ENCODE measurements at places on chromosomes 7 and 10.
A peak's percentile ranks its signal among the peaks of the same experiment; 100 is the strongest.

DNA sequence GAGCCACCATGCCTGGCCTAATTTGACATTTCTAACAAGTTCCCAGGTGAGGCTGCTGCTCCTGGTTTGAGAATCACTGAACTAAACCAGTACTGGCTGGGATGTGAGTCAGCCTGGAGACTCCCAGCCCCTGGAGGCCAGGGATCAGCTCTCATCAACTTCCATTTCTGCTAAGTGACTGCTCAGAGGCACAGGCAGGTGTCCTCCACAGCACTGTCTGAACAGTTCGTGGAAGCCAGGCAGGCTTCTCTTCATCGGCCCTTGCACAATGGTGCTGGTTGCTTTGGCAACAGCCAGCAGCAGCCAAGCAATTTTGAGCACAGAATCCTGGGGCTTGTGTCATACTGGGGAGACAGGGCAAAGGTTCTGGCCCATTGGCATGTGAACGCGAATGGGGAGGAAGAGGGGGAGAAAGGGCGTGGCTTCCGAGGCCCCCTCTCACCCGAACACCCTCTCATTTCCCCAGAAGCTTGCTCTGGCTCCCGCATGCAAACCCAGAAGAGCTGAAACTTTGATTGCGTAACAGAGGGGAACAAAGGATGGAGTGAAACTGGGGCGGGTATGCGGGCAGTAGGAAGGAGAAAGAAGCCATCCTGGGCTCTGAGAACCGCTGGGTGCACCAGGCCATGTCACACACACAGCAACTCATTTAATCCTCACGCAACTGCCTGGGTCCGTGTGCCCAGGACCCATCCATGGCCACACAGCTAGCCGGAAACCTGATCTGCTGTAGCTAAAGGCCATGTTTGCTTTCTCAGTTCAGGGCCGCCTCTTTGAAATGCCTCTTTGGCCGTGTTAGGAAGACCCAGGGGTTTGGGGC is 9.0 kb upstream of the POR start:
- DNase-seq = peak; percentile 41

DNA sequence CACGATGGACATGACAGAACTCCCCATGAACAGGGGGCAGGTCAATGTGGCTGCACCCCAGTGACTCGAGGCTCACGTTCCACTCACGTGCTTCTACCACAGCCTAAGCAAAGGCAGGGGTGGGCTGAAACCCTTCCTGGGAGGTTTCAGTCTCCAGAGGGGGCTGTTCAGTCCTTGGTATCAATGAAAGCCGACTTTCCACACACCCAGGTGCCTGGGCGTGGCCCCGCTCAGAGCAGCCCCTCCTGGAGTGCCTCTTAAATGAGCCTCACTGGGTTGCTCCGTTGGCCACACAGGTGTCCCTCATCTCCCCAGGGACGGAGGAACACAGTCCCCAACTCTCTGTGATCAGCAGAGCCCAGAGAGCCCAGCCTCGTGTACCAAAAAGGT is 90.5 kb upstream of the PDGFA start:
- DNase-seq = no peak

- no peak for DNase-seq
Measured at GRCh38 chr7:73387908-73388414, 45.6 kb upstream of the FZD9 start.

GRCh38 chr10:116353817-116354216 is 29.6 kb downstream of the CCDC172 start:
- DNase-seq = no peak

GRCh38 chr10:49058463-49059255 is 56.7 kb downstream of the VSTM4 start:
- no peak for DNase-seq

GRCh38 chr10:74275755-74276290 is 124.8 kb downstream of the ADK start:
- no peak for DNase-seq

GRCh38 chr10:112672706-112673105 is 225.7 kb downstream of the VTI1A start:
- no peak for DNase-seq

- no peak for DNase-seq
Measured at GRCh38 chr10:132381741-132382140, 15.3 kb upstream of the PWWP2B start.

- DNase-seq = no peak
Measured at GRCh38 chr10:100183481-100183880, 2.3 kb downstream of the ERLIN1 start.

DNA sequence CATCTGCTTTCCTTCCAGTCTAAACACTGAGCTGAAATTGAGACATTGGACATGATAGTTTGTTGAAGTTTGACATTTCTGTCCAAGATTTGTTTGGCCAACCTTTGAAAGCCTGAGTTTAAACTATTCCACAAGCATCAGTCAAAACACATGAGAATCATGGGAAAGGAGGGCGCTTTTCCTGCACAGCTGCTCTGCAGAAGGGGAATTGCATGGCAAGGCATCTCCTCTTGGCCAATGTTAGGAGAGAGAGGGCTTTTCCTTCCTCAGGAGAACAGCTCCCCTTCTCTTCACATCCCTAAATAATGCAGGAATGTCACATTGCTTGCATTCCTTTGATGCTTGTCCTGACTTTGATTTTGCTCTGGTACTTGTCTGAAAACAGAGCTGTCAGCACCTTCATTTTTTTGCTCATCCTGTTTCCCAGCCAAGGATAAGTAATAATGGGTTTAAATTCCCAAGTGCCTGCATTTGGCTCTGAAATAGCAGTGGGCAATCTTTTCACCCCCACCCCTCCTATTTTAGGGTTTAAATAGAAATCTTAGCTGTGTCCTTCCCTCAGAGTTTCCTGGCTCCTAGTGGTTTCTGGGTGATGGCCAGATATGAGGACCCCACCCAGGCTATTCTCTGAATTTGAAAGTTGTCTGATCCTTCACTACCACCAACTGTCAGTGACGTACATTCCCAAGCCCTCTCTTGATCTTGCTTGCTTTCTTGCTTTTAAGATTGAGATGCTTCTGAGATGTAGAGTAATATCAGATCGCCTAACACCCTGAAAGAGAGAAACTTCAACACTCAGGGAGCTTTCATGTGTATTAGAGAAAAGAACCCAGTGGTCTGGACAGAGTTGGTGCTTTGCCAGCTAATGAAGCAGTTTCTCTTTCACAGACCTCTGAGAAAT is 75.2 kb upstream of the NPVF start:
- no peak for DNase-seq

DNA sequence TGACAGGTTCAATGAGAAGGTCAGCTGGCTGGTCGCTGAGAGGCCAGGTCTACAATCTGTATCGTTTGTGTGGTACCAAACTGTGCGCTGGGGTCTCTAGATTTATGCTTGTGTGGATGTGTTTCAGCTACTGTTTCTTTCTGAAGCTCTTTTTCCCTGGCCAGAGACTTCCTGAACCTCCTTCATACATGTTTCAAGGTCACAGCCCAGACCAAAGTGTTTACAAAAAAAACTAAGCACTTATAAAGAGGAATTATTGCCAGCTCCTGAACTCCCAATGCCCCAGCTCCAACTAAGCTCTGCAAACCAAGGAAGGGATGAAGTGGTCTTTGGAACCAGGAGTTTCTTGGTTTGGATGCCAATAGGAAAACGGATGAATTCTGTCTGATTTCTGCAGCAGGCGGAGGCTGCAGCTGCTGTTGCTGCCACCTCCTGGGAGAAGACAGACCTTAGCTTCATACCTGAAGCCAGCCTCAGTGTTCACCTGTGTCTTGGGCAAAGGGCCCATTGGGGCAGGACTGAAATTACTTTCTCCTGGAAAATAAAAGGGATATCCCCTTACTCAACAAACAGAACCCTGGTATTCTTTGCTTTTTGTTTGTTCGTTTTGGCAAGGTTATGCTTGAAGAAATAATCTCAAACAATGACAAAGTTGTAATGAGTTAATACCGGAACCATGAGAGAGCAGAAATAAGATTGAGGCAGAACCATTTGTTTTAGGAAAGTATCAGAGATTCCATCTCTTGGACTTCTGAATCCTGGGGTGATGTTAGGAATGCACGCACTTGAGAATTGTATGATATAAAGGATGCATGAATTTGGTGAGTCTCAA is 24.6 kb upstream of the MKLN1 start:
- DNase-seq = no peak

DNA sequence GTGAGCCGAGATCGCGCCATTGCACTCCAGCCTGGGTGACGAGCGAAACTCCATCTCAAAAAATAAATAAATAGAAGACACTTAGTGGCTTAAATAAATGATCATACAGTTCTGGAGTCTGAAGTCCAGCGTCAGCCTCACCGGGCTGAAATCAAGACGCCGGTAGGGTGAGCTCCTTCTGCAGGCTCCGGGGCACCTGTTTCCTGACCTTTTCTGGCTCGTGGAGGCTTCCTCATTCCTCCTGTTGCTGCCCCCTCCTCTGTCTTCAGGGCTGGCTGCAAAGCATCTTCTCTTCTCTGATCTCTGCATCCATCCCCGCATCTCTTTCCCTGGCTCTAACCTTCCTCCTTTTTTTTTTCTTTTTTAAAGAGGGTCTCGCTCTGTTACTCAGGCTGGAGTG is 32.8 kb downstream of the LIMK1 start:
- no peak for DNase-seq

GRCh38 chr10:44125879-44126278 is 259.0 kb downstream of the CXCL12 start:
- no peak for DNase-seq

- DNase-seq = no peak
Measured at GRCh38 chr10:100182281-100182680, 3.5 kb downstream of the ERLIN1 start.

DNA sequence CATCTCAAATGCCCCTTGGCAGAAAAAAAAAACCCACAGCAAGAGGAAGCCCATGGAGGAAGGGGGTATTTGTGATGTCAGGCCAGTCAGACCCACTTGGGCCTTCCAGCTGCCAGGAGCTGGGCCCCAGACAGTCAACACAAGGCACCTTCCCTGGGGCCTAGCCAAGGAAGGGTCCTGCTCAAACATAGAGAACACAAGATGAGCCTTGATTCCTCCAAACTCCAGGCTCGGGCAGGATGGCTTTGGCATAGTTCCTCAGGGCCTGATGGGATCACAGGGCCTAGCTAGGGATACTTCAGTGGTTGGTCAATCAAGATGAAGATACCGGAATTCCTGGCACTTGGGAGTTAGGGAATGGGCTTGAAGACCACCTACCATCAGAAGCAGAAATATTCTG is 30.8 kb downstream of the DPCD start:
- DNase-seq = no peak

GRCh38 chr10:80414142-80414895 is 6.0 kb downstream of the PRXL2A start:
- DNase-seq = no peak

DNA sequence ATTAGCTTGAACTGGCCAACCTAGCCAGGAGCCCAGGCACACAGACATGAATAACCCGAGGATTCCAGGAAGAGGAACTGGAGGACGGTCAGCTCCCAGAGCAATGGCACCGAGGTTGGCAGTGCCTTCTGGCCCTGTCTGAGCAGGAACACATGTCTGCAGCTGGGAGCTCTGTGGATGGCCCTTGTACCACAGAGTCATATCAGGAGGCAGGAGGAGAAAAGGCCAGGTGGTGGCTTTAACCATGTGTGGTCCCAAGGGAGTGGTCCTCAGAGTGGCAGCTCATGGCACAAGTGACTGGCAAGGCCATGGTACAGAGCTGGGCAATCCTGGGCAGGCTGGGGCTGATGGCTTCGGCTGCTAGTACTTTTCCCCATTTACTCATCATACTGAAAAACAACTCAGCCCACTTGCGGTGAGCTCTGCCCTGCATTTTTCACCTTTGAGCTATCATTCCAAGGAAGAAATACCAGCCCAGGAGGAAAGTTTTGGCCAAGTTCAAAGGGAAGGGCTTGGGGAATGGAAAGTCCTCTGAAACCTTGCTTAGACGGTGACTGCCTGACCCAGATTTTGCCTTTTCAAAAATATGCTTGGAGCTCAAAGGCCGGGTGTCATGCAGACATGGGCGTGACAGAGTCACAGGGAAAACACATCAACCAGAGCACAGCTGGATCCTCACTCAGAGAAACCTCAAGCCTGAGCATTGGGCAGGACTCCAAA is 25.7 kb upstream of the LOXL4 start:
- DNase-seq = no peak

GRCh38 chr10:4013651-4014121 is 228.7 kb upstream of the KLF6 start:
- DNase-seq = no peak

GRCh38 chr7:22782616-22783232 is 39.9 kb downstream of the TOMM7 start:
- DNase-seq = peak; percentile 2

GRCh38 chr7:8618441-8619070 is 185.1 kb downstream of the NXPH1 start:
- no peak for DNase-seq

DNA sequence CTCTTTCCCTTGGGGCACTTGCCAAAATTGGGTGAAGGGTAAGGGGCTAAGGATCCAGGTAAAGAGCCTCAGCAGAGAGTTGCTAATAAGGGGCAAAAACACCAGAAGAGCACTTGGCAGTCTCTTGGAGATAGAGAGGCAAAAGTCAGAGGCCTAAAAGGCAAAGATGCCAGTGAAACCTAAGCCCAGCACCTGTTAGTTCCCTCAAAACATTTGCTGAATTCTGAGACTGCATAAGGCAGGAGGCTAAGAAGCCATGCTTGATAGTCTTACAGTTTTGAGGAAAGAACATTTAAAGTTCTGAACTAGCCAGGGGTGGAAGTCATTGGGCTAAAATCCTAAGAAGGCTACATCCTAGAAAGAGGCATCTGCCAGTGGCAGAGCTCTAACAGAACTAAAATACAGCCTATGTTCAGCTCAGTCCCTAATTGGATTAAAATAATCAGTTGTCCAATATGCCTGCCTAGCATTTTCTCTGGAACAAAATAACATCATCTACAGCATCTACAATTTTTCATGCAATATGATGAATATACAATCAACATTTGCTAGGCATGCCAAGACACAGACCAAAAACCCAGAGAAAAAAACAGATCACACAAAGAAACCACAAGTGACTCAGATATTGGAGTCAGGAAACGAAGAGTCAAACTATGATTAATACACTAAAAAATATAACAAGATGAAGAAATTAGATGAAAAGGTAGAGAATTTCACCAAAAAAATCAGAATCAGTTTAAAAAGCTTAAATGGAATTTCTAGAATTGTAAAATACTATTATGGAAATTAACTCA is 7.7 kb downstream of the HTR7 start:
- DNase-seq = no peak

DNA sequence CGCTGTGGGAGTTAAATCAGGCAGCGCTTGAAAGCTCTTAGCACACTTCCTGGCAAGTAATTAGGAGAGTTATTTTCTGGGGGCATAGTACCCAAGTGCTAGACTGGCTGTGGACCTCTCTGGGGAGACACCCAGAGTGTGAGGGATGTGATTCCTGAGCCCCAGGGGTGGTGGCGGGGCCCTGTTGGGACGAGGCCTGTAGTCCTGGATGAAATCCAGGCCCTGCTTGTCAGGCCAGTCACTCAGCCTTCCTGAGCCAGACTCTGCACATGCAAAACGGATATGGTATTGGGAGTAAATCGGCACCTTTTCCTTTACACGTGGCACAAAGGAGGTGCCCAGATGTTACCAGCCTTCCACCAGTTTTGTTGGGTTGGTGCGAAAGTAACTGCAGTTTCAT is 31.2 kb downstream of the TRRAP start:
- no peak for DNase-seq

GRCh38 chr7:12578930-12579640 is 8.6 kb downstream of the SCIN start:
- no peak for DNase-seq
